Activated CD4-positive, alpha-beta memory T cell treated with anti-CD3 and anti-CD28 coated beads for 36 hours (primary cell): ENCODE measurements at places on chromosomes 5 and 9. TPM values are rescaled to one million over a fixed set of nuclear protein-coding genes. Genes with fewer than 3 reads are reported as not detected.

Gene FGD3
- total RNA-seq = 47.7 TPM

Gene ENTPD2
- total RNA-seq = not detected

Gene MORN5
- not detected for total RNA-seq

Gene ATP6V0E1
- 116 TPM for total RNA-seq

Gene FSTL4
- total RNA-seq = not detected

Gene MIER3
- total RNA-seq = 17.2 TPM

Gene KCNIP1
- not detected for total RNA-seq

GRCh38 chr5:77774981-77775789, 954 bp downstream of the TBCA start:
- DNase-seq = no peak

DNA sequence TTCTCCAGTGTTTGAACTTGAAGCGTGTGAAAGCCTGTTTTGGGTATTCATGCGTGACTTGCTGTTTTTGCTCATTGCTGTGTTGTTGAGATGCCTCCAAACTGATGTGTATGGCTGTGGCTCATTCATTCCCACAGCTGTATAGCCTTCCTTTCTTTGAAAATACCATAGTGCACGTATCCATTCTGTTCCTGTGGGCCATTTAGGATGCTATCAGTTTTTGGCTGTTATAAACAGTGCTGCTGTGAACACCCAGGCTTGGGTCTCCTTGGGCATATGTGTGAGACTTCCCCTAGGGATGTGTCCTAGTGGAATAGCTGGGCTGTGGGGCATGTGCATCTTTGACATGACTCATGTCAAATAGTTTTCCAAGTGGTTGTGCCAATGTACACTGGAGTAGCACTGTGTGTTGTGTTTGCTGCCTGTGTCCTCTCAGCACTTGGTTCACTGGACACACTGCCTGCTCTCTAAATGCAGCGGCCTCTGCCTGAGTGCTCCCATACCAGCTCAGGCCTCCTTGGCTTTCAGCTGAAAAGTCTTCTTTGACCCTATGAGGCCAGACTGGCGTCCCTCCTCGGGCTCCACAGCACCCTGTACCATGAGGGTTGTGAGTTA, 102.6 kb upstream of the TBC1D2 start:
- no peak for DNase-seq

DNA sequence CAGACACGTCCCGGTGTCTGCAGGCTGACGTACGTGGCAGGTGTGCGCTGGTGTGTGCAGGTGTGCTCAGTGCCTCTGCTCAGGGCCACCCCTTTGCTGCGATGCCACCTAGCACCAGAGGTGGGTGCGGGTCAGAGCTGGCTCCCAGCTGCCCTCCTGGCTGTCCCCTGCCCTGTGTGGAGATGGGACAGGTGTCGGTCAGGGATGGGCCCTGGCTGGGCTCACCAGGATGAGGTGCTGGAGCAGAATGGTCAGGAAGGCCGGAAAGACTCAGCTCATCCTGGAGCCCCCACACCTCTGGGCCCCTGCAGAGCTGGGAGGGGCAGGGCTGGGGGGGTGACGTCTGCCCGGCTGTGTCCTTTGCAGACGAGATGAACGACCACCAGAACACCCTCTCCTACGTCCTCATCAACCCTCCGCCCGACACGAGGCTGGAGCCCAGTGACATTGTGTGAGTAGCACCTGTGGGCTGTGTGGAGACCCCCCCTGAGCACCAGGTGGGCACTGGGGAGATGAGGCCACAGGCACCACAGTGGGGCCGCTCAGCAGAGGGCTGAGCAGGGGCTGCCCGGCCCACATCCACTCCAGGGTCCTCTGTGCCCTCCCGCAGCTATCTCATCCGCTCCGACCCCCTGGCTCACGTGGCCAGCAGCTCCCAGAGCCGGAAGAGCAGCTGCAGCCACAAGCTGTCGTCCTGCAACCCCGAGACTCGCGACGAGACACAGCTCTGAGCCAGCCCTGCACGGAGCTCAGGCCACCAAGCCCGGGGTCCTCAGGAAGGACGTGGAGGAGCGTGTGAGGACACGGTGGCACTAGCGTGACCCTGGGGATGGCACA, 89.7 kb downstream of the KCNT1 start:
- no peak for DNase-seq

DNA sequence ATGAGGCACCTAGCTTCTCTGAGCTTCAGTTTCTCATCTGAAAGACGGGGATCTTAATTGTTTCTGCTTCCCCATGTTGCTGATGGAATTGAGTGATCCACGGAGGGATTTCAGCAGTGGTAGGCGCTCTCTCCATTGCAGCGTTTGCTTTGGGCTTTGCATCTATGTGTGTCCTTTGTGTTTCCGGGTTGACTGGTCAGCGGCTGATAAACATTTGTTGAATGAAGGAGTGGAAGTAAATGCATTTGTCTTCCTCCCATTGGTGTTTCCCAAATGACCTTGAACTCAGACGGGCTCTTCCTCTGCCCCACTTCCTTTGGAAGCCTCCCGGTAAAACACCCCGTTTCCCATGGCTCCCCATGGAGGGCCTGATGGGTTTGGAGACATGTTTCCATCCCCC, 117.2 kb downstream of the GAPVD1 start:
- no peak for DNase-seq

DNA sequence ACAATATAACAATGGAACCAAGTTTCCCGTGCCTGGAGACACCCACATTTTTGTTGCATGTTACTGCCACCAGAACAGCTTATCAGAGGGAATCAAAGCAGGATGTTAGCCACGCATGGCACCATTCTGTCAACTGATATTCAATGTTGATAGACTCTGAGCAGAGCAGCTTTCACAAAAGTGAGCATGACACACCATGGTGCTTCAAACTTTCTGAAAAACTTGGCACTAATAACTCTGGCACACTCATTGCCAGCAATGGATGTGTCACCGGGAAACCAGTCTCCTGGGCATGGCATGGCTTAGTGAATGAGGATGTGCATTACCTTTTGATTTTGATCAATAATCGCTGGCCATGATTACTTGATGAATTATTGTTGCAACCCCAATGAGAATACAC, 19.7 kb downstream of the NIPSNAP3B start:
- no peak for DNase-seq

DNA sequence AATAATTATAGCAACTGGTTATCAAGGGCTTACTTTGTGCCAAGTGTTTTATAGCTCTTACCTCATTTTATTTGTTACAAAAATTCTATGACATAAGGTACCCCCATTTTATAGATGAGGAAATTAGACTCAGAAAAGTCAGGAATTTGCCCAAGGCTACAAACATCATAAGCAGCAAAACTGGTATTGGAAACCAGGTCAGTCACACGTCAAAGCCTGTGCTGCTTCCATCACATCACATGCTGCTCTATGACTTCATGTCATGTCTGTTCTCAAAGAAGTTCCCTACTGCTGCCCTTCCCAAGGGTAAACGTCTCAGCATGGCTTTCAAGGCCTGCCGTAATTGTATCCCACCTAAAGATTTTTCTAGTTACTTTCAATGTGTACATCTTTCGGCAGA, 6.9 kb upstream of the KIF2A start:
- no peak for DNase-seq

DNA sequence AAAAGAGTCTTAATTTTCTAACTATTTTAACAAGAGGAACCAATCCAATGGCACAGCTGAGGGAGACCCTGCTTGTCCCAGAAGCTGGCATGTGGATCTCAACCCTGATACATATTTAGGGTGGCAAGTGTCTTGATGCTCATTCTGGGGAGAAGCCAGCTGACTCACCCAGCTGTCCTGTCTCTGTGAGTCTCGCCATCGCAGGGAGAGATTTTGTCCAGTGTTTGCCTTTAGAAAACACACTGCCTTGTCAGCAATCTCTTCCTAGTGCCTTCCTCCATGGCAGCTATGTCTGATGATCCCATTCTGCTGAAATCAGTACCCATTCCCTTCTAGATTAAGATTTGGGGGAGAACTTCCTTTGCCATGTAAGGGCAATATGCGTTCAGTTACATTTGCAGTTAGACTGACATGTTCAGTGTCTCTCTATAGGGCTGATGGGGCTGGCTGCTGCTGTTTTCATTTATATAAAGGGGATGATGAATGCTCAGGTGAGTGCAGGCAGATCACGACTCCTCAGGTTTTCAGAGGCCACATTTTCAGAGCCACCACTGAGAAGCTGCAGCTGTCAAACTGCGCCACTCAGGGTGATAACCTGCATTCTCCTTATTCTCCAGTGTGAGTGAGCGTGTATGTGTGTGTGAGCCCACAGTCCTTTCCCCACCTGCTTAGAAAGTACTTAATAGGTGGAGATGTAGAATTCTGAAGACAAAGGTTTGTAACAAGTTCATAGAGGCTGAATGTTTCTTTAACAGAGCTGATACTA, 217.0 kb downstream of the GAS1 start:
- no peak for DNase-seq

DNA sequence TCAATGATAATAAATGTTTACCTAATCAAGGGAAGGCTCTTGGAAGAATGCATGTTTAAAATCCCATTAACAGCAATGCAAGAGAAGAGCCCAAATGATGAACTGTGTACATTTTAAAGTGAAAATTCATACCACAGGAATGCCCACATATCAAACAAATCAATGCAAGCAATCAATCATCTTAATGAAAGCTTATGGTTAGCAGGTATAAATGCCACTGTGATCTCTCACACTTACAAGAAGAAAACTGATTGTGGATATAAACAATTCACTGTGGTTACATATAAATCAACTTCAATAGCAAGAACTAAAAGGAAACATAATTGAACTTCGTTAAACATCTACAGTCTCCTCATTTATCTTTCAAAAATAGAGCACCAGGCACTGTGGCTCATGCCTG, 161.0 kb upstream of the RORB start:
- DNase-seq = no peak

GRCh38 chr9:83440641-83441040, 97.6 kb downstream of the FRMD3 start:
- no peak for DNase-seq

- no peak for DNase-seq
Measured at GRCh38 chr5:157925786-157926671, 67.1 kb upstream of the CLINT1 start.

DNA sequence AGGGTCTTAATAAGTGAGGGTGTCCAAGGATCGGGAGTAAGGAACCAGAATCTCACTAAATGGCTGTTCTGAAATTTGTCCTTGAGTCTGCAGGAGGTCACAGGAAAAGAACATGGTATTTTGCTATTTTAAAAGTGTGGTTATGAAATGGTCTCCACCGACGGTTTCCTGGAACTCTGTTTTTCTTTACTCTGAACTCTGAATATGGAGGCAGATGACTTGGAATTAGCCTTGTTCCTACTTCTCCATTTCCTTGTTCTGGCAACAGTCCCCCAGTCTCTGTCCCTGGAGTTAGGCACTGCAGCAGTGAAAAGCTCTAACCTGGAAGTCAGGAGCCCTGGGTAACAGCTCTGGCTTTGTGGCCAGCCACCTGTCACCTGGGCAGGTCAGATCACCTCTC, 46.6 kb upstream of the C5orf58 start:
- no peak for DNase-seq

- DNase-seq = no peak
Measured at GRCh38 chr5:151461312-151461711, 13.9 kb downstream of the SLC36A1 start.

DNA sequence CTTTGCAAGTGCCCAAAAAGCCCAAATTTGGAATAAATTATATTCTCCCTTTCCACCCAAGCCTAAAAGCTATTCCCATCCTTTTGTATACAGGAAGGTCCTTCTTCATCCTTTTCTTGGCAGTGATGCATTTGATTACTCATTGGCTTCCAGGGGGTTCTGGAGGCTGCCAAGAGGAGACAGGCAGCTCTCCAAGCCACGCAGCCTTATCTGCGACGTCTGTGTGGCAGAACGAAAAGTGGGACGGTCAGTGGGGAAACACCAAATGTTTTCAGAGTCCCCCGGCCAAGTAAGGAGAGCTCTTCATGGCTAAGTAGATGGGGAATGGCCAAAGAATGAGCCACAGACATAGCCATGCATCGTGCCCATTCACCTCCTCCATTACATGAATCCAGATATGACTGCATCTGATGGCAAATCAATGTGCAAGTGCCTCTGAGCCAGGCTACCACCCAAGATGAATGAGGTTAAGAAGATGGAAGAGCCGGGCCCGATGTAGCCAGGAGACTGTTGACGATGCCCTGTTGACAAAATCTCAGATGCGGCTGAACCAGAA, 12.1 kb downstream of the ADAM19 start:
- DNase-seq = no peak

DNA sequence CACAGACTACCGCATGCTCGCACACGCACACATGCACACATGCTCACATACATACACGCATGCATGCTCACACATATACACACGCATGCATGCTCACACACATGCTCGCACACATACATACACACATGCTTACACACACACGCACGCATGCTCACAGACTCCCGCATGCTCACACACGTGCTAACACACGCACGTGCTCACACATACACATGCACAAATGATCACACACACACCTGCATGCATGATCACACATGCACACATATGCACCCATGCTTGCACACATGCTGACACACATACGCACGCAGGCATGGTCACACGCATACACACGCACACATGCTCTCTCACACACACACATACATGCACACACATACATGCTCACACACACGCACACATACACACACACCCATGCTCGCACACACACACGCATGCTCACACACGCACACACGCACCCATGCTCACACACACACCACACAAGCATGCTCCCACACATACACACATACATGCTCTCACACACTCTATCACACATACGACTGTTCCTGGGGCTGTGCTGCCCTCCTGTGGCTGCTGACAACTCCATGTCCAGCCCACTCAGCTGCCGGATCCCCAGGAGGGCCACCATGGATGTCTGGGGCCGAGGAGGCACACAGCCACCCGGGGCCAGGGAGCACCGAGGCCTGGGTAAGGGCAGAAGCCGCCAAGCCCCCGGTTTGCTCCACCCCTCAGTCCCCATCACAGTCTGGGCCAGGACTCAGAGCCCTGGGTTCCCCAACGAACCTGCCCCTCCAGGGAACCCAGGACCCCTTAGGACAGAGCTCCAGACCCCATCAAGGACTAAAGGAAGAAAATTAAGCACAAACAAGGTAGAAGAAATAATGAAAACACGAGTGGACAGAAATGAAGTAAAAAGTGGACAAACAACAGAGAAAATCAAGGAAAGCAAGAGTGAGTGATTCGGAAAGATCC, 31.4 kb upstream of the EGFL7 start:
- peak; percentile 84 for DNase-seq

DNA sequence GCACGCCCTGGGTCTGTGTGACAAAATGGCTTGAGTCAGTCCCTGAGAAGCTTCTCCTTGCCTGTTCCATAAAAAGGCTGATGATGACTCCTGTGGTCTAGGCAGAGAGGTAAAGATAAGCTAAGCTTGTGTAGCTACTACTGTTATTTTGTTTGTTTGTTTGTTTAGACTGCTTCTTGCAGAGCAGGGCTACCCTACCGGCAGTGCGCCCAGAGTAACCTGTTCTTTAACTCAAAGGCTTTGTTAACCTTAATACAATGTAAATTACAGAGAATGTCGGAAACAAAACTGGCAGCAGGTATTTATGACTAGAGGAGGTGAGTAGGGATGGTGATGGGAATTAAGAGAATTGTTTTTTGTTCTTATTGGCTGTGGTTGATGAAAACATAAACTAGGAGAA, 87.6 kb downstream of the F2RL2 start:
- no peak for DNase-seq

DNA sequence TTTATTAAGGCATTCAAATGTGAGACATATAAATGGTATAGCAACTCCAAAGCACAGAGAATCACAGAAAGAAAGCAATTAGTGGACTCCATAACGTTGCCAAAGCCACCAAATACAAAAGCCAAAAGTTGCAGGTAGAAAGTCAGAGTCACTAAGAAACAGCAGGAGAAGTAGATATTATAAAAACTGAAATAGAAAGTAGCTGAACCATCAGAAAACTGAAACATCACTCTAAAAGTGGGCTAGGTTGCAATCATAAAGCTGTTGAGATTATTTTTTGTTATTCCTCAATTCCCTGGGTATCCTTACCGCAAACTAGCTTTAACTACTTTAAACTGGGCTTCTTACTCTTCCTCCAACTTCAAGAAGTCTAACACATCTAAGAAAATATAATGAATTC, 108.1 kb upstream of the ARRDC3 start:
- DNase-seq = no peak
